ENCODE measurements at places on chromosomes 4 and X.
A peak's percentile ranks its signal among the peaks of the same experiment; 100 is the strongest.

DNA sequence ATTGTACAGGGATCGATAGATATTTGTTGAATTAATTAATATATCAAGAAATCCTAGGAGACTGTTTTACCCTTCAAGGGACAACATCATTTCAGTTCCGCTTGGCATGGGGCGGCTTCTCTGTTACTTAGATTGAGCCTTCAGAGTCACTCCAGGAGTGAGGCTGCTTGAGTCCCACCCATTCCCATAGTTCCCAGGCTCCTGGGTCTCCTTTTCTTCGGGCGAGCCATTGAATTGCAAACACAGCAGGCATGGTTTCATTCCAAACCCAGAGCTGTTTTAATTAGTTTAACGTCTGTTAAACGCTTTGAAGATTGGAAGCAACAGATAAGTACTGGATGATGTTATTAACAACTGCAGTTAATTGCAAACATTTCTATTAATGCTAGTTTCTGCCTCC is 571 bp upstream of the EDA start:
- DNase-seq, result no peak

DNA sequence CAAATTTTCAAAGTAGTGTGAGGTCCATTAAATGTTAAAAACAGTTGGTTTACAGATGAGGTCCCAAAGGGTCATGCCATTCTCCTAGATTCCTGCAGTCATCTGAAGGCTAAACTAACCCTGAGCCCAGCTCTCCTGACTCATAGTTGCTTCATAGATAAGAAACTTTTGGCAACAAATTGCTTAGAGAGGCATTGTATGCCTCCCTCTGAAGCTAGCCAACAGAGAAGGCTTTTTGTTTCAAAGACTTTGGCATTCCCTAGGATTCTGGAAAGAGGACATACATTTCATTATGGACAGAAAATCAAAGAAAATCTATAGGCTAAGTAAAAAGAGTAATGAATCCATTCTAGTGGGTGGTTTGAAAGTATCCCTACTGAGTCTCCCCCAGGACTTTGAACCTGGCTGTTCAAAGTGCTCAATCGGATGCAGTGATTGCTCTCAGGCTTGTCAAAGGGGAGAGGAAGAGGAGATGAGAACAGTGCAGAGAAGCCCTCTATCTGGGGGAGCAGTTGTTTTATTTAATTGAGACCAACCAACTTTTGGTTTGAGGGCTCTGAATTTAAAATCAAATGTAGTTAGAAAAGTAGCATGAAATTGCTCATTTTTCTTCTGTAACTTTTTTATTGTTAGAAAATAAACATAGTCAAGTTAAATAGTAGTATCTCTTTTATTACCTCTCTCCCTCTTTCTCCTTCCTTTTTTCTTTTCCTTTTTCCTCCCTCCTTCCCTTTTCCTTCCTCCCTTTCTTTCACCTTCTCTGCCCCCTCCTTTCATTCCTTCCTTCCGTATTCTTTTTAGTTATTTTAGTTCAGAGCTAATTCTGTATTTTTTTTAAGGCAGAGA is 72.3 kb upstream of the ZNF518B start:
- no peak for DNase-seq

DNA sequence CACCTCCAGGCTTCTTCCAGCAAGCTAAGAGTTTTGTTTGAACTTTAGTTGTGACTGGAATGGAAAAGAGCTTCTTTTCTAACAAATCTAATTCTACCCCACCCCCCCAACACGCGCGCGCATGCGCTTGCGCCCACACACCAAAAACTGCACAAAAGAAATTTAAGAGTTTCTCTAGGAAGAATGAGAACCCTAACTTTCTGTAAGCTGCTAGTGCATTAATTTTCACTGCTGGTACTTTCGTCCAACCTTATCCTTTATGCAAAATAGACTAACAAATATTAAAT is 9.0 kb upstream of the INTU start:
- DNase-seq, result no peak

- no peak for DNase-seq
Measured at GRCh38 chr4:143202824-143203223, 18.1 kb downstream of the USP38 start.

DNA sequence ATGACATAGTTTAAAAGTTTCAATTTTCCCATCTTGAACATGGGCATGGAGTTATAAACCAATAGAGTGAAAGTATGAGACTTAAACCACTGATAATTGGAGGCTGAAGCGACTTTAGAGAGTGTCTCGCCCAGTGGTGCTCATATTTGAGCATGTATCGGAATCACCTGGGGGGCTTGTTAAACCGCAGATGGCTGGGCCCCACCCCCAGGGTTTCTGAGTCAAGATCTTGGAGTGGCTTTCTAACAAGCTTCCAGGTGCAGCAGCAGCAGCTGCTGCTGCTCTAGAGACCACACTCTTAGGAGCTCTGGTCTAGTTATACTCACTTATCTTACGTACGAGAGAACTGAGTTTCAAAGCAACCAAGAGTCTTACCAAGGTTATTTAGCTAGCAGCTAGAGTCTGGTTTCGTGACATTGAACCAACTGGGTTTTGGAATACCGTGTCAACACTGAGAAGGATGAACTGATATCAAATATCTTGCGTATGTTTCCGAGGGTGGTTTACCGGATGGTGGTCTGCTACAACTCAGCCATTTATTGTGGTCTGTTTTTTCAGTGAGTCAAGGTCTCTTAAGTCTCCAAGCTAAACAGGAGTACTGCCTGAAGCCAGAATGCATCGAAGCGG is 5.9 kb downstream of the PHEX start:
- DNase-seq, result no peak

- no peak for DNase-seq
Measured at GRCh38 chrX:100274916-100275315, 135.2 kb downstream of the PCDH19 start.

DNA sequence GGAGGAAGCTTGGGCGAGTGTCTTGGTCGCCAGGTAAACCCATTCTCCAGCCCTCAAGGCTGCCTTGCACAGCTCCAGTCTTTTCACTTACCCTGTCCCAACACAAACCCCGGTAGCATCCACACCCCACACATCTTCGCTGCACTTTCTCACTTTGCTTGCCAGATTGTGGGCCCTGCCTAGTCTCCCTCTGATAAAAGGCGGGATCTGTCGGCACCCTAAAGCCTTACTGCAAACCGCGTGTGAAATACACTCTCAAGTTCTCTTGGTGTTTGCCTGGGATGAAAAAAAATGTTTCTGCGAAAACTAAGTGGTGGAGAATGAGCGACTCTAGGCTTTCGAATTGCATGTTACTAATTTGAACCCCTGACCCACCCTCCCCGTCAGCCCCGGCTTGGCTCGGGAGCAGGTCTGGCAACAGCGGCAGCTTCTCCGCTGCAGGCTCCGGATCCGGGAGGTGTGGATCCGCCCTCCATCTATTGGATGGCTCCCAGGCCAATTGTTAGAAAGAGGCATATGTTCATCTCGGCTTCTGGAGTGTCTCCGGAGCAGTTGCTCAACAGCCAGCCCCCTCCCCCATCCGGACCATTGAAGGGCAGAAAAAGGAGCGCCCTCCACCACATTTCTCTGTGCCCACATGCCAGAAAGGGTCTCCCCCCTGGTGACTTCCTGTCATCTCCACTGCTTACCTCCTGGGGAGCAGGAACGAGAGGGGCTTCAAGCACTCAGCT is 3.0 kb upstream of the CITED1 start:
- DNase-seq, result no peak

GRCh38 chr4:155071962-155072361 is 136.5 kb upstream of the NPY2R start:
- DNase-seq, result no peak

- no peak for DNase-seq
Measured at GRCh38 chrX:85922821-85923220, 124.5 kb downstream of the CHM start.

- DNase-seq, result no peak
Measured at GRCh38 chr4:1255151-1255550, 6.2 kb upstream of the CTBP1 start.

GRCh38 chr4:102500352-102500695 is 835 bp upstream of the NFKB1 start:
- DNase-seq, result no peak

- no peak for DNase-seq
Measured at GRCh38 chr4:147960971-147961370, 229.1 kb downstream of the ARHGAP10 start.

GRCh38 chr4:155072417-155072816 is 136.0 kb upstream of the NPY2R start:
- DNase-seq, result no peak

GRCh38 chr4:72604324-72604723 is 35.3 kb upstream of the ADAMTS3 start:
- no peak for DNase-seq

DNA sequence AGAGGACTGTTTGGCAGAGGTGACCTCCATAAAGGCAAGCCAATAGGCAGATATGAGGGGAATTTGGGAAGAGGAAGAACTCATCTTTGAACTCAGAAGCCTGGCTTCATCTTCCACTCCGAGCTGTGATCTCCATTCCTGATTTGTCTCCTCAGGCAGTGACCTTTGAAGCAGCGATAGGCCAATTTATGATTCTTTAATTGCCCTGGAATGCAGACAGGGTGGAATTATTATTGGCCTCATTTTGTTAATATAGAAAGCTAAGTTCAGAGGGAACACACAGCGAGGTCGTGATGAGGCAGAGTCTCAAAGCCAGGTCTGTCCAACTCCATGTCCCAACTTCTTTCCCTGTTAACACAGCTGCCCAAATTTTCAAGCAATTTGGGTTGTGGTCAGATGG is 16.9 kb downstream of the RTL5 start:
- DNase-seq, result no peak

GRCh38 chr4:139674875-139675550 is 9.4 kb downstream of the MGST2 start:
- DNase-seq, result no peak

- DNase-seq, result no peak
Measured at GRCh38 chrX:47563801-47564315, 2.9 kb downstream of the ARAF start.

- DNase-seq, result no peak
Measured at GRCh38 chr4:188455062-188455752, 316.0 kb downstream of the TRIML1 start.

- no peak for DNase-seq
Measured at GRCh38 chr4:180380733-180381132, 1862.5 kb upstream of the TENM3 start.

- no peak for DNase-seq
Measured at GRCh38 chrX:141468940-141469339, 115.6 kb downstream of the SPANXA1 start.

GRCh38 chr4:164648151-164648848 is 105.6 kb upstream of the SMIM31 start:
- no peak for DNase-seq

GRCh38 chr4:120731561-120731960 is 191.0 kb downstream of the PRDM5 start:
- DNase-seq, result no peak

DNA sequence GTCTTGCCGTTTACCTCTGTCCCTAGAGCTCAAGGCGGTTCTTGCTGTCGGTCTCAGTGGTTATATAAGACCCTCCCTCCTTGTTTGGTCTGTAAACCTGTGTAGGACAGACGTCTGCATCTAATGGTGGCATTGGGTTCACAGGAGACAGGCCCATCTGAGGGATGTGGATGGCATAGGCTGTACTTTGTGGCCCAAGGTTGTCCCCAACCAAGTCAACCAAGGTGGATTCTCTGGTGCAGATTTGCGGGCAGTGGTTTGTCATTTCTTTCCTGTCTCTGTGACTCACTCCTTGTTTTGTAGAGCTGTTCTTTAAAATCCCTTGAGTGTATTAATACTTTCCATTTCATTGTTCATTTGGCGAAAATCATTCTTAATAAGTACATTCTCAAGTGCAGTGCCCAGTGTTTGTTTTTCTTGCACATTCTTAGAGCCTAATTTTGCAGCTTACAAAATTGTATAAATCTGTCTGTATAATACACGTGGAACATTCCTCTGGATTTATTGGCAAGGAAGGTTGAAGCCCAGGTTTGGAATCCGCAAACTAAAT is 68.0 kb upstream of the TLR2 start:
- DNase-seq, result peak; percentile 12

DNA sequence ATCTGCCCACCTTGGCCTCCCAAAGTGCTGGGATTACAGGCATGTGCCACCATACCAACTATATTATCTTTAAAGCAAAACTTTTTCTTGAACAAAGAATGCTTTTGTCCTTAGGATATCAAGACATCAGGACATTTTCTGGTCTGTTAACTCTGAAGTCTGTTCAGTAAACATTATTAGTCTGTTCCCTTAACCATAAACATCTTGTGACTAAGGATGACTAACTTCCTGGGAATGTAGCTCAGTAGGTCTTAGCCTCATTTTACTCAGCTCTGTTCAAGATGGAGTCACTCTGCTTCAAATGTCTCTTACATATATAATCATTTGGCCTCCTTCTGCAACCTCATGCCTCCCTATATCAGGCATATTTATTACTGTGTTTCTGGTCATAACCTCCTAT is 122.9 kb downstream of the UBE2NL start:
- DNase-seq, result no peak

DNA sequence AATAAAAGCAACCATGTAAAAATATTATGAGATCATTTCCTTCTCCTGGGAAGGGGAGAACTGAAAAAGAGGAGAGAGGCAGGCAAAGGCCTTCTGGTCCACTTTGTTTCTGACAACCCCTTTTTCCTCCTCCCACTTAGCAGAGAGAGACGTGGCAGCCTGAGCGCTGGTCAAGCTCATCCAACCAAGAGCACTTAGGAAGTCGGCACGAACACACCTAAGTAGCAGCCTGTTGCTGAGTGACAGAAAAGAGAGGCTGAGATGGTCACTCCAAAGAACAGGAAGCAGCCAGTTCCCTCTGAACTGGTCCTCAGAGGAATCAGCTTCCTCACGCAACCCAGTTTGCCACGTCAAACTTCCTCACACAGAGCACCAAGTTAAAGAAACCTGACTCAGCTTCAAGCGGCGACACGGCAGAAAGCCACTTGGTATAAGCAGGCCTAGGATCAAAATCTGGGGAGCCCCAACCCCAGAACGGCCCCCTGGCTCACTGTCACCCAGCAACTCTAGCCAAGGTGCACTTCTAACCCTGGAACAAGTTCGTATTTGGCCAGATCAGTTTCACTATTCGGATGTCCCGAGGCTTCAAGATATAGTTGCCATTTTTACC is 861 bp downstream of the SEC24D start:
- peak; percentile 20 for DNase-seq

- DNase-seq, result no peak
Measured at GRCh38 chrX:150696866-150697265, 3.7 kb downstream of the MTMR1 start.

DNA sequence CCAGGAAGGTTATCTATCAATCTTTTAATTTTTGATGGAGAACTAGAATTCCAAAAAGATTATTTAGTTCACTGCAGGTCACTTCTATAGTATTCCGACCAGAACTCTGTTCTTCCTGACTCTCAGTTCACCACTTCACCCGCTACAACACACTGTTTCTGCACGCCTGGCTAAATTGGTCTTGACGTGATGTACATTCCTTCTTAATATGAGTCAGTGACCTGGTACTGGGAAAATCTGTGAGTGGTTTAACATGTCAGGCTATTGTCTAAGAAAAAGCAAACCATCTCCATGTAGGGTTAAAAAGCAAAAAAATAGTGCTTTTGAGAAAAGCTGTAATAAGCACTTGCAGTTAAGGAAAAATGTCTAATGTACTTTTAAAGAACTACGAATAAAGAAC is 120.4 kb downstream of the NDST3 start:
- no peak for DNase-seq

GRCh38 chr4:184748251-184748652 is 14.4 kb upstream of the CENPU start:
- no peak for DNase-seq

All from stimulated activated CD4-positive, alpha-beta T cell treated with anti-CD3 and anti-CD28 coated beads, Interleukin-1b, Interleukin-23, amount 100 ng/mL, for 24 hours (primary cell).